Activated T-helper 2 cell treated with anti-CD3 and anti-CD28 coated beads, Interferon-gamma antibody, Interleukin-2, Interleukin-4, amounts not matched to agents 10 μg/mL and 5 μg/mL and 100 μg/mL, durations not matched to agents 14 hours and 24 hours and 36 hours (primary cell): ENCODE measurements at places on chromosomes 6 and 20. TPM values are rescaled to one million over a fixed set of nuclear protein-coding genes. Genes with fewer than 3 reads are reported as not detected.

The HMGCLL1 gene
- total RNA-seq, result not detected in 2 replicates

- peaks cover 82% of the 10 kb centered on the region for H3K36me3 ChIP-seq
- H3K4me3 ChIP-seq, result no peak overlapping the region
- H3K27me3 ChIP-seq, result no peaks in the 10 kb centered on the region
- H3K4me1 ChIP-seq, result peaks cover 48% of the 10 kb centered on the region
- no peak for DNase-seq
- H3K27ac ChIP-seq, result peak overlapping the region; percentile 15
Observed at GRCh38 chr20:41436679-41437078, 70.1 kb upstream of the EMILIN3 start.

- H3K27ac ChIP-seq, result no peak overlapping the region
- H3K36me3 ChIP-seq, result no peaks in the 10 kb centered on the region
- no peaks in the 10 kb centered on the region for H3K4me1 ChIP-seq
- no peak for DNase-seq
- no peaks in the 10 kb centered on the region for H3K27me3 ChIP-seq
- H3K4me3 ChIP-seq, result no peak overlapping the region
Observed at GRCh38 chr20:49965781-49966305, 16.9 kb upstream of the SNAI1 start.

GRCh38 chr6:92126088-92126487 lies 1293.3 kb downstream of the EPHA7 start:
- H3K27me3 ChIP-seq, result no peaks in the 10 kb centered on the region
- no peaks in the 10 kb centered on the region for H3K4me1 ChIP-seq
- H3K27ac ChIP-seq, result no peak overlapping the region
- no peak overlapping the region for H3K4me3 ChIP-seq

GRCh38 chr6:106421496-106421895 lies 61.0 kb downstream of the CRYBG1 start:
- peaks cover 22% of the 10 kb centered on the region for H3K27me3 ChIP-seq
- no peaks in the 10 kb centered on the region for H3K4me1 ChIP-seq
- H3K4me3 ChIP-seq, result no peak overlapping the region
- H3K27ac ChIP-seq, result no peak overlapping the region

DNA sequence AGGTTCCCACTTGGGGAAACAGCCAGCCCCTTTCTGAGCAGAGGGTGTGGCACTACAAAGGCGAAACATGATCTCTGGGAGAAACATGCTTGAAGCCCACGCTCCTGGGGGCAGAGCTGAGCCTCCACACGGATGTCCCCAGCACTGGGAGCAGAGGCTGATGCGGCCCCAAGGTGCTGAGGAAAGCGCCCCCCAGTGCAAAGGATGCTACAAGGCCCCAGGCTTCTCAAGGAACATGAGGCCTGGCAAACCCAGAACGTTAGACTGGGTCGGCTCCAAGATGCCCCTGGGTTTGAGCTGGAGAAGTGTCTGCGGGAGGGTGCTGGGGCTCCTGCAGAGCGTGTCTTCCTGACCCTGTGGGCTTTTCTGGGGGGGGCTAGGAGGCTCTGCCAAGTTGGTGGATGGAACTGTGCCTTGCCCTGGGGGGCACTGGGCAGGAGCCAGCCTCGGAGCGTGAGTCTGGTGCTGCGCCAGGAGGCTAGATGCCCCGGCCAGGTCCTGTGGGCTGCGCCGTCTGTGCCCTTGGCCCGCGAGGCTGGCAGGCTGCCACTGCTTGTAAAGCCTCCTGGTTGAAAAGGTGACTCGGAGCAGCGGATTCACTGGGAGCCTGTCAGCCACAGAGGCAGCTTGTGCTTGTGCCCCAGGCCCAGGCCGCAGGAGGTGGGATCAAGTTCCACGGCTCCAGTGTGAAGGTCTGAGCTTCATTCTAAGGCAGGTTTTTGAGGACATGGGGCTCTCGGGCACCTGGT lies 8.1 kb downstream of the SYNJ2 start:
- no peak overlapping the region for H3K4me3 ChIP-seq
- peaks cover 9% of the 10 kb centered on the region for H3K36me3 ChIP-seq
- no peak overlapping the region for H3K27ac ChIP-seq
- peaks cover 36% of the 10 kb centered on the region for H3K4me1 ChIP-seq
- no peaks in the 10 kb centered on the region for H3K27me3 ChIP-seq
- no peak for DNase-seq

The DEFB124 gene
- total RNA-seq, result not detected in 2 replicates

- H3K4me3 ChIP-seq, result no peak overlapping the region
- H3K36me3 ChIP-seq, result no peaks in the 10 kb centered on the region
- no peaks in the 10 kb centered on the region for H3K27me3 ChIP-seq
- no peak for DNase-seq
- H3K4me1 ChIP-seq, result peaks cover 3% of the 10 kb centered on the region
- H3K27ac ChIP-seq, result no peak overlapping the region
Observed at GRCh38 chr6:39421383-39422225, 99.1 kb upstream of the KCNK16 start.

The KIAA0408 gene
- 18.5 and 19.6 TPM in 2 replicates for total RNA-seq

The ACSS1 gene
- 15.1 and 15.5 TPM in 2 replicates for total RNA-seq

DNA sequence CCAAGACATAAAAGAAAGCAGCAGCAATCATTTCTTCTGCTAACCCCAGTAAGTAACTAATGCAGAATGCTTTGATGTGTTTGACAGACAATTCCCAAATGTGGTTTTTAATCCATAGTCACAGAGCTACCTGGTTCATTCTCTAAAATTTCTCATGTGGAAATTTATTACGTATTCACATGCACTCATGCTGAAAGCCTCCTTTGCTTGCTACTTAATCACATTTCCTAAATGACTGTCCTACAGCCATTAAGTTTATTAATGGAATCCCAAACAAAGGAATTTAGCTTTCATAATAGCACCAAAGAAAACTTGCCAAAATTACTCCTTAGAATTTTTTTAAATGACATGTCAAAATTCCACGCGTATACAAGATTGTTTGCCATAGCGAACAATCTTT lies 68.6 kb upstream of the MCHR2 start:
- H3K4me1 ChIP-seq, result no peaks in the 10 kb centered on the region
- no peak overlapping the region for H3K4me3 ChIP-seq
- no peak for DNase-seq
- H3K27me3 ChIP-seq, result no peaks in the 10 kb centered on the region
- no peak overlapping the region for H3K27ac ChIP-seq

GRCh38 chr6:39137245-39137644 lies 22.3 kb upstream of the SAYSD1 start:
- DNase-seq, result peak; percentile 21
- H3K4me3 ChIP-seq, result no peak overlapping the region
- H3K36me3 ChIP-seq, result no peaks in the 10 kb centered on the region

The HLA-DQA2 gene
- total RNA-seq, result 1.0 and 1.7 TPM in 2 replicates
